Endothelial cell (in vitro differentiated cells): ENCODE measurements at places on chromosomes 12 and 14.
A peak's percentile ranks its signal among the peaks of the same experiment; 100 is the strongest.

DNA sequence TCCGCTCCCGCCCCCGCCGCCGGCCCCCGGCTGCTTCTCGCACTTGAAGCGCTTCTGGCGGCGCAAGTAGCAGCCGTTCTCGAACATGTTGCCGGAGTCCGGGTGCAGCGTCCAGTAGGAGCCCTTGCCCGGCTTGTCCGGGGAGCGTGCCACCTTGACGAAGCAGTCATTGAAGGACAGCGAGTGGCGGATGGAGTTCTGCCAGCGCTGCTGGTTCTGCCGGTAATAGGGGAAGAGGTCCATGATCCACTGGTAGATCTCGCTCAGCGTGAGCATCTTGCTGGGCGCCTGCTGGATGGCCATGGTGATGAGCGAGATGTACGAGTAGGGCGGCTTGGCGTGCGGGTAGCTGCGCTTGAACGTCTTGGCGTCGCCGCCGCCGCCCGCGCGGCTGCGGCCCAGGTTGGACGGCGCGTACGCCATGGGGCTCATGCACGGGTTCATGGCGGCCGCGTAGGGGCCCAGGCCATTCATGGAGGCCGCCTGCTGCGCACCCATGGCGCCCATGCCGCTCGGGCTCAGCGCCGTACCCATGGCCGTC is 3.0 kb downstream of the FOXA1 start:
- no peak for DNase-seq

- no peak for DNase-seq
These were observed 20.4 kb upstream of the RNF212B start for GRCh38 chr14:23217032-23218020.

DNA sequence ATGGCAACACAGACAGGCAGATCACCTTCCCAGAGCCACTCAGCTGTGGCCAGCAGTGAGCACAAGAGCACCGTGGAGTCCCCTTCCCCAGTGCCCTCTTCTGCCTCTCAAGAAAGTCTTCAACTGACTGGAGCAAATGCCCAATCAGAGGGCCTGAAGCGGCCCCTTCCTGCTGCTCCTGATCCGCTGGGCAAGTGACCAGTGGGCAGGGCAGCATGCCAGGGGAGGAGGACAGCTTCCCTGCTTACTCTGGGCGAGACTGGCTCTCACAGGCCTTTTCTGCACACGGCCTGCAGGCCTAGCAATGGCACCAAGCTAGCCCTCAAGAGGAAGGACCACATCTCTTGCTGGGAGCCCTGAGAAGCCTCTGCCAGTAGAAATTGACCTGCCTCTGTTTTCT is 890 bp downstream of the KRT71 start:
- DNase-seq = no peak

DNA sequence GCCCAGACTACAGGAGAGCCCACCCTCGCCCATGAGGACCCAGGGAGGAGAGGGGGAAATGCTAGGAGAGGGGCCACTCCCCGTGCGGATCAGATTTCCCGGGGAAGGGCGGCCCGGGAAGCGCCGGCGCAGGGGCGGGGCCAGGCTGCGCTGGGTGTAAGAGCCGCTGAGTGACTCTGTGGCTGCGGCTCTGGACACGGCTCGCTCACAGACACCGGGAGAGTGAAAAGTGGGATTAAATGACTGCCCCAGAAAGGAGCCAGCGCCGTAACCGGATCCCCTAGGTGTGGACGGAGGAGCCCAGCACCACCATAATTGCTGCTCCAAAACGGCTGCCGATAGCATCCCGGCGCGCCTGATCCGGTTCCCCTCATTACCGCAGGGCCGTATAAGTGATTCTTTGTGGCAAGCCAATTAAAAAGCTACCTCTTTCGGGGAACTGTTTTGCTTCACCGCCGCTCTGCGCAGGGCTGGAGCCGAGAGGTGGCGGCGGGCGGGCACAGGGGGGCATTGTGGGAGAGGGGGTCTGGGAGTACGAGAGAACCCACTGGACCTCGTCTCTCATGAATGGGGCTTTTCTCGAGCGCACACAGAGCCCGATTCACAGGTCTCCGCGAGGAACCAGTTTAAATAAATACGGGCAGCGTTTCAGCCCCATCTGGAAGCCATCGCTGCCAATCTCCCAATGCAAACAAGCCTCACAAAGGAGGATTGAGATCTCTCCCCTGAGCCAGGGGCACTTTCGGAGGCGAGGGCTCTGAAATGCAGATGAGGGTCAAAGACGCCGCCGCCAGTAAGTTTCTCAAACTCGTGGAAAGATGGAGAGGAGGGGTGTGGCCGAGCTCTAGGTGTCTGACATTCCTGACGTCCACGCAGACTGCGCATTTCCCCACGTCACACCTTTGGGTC is 2.5 kb downstream of the COL2A1 start:
- DNase-seq = peak; percentile 44

- DNase-seq = no peak
These were observed 16.2 kb downstream of the AACS start for GRCh38 chr12:125081427-125081826.

DNA sequence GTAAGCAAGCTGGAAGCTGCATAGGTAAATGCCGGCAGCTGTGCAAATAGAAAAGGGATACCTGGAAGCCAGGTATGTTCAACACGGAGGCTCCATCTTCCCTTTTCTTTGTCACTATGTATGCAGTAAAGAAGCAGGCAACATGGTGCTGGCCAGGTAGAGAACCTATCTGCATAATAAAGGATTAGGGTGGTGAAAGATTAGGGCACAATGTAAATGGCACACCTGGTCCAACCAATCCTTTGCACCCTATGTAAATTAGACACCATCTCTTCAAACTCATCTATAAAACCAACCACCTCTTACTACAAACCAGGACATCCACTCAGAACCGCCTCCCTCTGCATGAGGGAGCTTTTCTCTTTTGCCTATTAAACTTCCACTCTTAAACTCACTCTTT is 32.3 kb downstream of the RPS29 start:
- no peak for DNase-seq

- peak; percentile 34 for DNase-seq
These were observed 108.5 kb upstream of the ESRRB start for GRCh38 chr14:76267322-76268046.

GRCh38 chr12:115506822-115507559 is 770.5 kb downstream of the MED13L start:
- no peak for DNase-seq

GRCh38 chr14:58738876-58739275 is 101.1 kb downstream of the DACT1 start:
- no peak for DNase-seq

GRCh38 chr12:114311974-114312373 is 94.0 kb downstream of the TBX5 start:
- no peak for DNase-seq

DNA sequence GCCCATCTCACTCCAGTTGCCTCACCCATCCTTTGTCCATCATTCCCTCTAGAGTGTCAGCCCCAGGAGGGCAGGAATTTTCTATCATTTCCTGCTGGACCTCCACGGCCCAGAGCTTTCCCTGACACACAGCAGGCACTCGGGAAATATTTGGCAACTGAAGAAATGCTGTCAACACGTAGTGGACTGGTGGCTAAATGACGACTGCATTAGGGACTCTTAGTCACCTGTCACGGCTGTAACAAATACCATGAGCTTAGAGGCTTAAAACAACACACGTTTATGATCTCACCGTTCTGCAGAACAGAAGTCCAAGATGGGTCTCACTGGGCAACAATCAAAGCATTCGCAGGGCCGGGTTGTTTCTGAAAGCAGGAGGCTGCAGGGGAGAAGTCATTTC is 91.3 kb downstream of the PHETA1 start:
- no peak for DNase-seq

- DNase-seq = no peak
These were observed 49.4 kb downstream of the SLC25A47 start for GRCh38 chr14:100372357-100373048.

GRCh38 chr12:100437038-100437841 is 36.4 kb upstream of the NR1H4 start:
- DNase-seq = no peak

- no peak for DNase-seq
These were observed 36.1 kb upstream of the CRY1 start for GRCh38 chr12:107129315-107129930.

DNA sequence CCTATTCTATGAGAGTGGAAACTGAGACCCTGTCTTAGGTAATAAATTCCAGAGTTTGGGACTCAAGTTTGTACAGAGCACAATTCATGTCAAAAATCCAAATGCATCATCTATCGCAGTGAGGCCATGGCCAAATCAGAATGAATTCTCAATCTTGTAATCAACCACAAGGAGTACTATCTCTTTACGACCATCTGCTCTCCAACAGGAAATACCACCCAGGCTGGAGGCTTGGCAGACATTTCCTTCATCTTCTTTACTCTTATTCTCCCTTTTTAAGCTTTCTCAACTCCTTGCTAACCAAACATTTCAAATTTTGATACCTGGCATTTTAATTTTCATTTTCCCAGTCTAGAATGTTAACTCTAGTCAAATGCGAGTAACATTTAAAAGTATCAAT is 32.7 kb upstream of the RNU6-7 start:
- DNase-seq = no peak

- no peak for DNase-seq
These were observed 109.4 kb upstream of the ATF7IP start for GRCh38 chr12:14256121-14256520.

DNA sequence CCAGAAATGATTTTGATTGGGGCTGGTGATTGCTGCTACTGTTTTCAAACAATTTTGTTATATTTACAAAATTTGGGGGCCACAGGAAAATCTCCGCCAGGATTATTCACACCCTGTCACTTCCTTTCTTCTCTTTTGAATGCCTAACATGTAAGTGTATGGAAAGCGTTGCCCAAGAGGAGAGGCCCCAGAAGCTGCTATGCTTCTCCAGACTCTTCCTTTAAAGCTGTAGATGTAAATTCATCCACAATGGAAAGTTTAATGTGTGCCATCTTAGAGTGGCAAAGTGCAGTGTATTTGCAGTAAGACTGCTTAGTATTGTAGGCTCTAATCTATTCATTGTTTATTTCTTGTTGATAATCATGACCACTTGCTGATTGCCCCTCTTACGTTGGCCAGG is 136.7 kb upstream of the LRIG3 start:
- no peak for DNase-seq

DNA sequence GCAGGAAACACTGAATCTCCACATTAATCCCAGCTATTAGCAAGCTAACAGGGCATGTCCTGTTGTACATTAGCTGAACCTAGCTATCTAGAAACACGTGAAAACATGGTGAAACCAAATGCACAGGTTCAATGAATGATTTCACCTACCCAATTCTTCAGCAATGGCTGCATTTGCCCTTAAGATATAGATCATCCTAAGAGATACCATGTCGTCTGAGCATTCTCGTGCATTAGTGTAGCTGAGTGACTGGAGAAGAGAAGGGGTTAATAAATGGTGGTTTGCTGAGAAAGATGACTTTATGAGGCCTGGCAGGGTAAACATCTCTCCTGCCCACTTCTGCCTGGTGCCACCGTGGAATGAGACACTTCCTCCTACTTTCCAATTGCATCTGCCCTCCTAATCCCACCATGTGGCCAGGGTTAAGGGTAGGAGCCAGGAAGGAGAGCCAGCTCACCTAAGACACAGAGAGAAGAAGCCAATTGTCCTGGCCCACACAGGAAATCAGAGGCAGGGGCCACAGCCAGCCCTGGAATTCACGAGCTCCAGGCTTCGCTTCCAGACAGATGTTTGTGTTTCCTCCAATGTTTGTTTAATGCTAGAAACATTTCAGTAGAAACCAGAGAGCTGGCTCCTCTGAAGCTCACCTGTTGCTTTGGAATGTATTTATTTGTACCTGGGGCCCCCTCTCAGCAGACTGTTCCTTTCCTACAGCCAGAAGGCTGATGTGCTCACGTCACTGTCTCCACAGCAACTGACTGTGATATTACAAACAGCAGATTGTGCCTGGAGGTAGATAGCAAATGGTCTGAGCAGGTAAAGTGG is 126.0 kb upstream of the PARP11 start:
- DNase-seq = no peak

DNA sequence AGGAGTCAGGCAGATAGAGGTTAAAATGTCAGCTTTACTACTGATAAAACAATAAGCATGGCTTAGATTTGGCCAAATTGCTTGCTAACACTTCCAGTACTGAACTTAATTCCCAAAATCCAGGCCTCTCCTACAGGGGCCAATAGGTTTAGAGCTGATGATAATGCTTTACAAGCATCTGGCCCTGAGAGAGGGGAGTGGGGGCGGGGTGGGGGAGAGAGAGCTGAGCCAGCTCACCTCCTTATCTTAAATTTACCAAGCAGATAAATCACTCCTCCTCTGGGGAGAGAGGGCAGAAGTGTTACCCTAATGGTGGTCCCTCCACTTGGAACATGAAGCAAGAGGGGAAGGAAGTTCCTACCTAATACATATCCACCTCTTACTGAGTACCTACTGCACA is 182.2 kb upstream of the CRY1 start:
- DNase-seq = no peak

- DNase-seq = no peak
These were observed 57.3 kb upstream of the NOVA1 start for GRCh38 chr14:26655128-26655527.

- DNase-seq = no peak
These were observed 70.8 kb downstream of the NCOR2 start for GRCh38 chr12:124496584-124496983.

GRCh38 chr14:61696753-61697318 is 1.5 kb downstream of the HIF1A start:
- DNase-seq = no peak

GRCh38 chr14:55404173-55404854 is 7.3 kb downstream of the ATG14 start:
- DNase-seq = no peak

DNA sequence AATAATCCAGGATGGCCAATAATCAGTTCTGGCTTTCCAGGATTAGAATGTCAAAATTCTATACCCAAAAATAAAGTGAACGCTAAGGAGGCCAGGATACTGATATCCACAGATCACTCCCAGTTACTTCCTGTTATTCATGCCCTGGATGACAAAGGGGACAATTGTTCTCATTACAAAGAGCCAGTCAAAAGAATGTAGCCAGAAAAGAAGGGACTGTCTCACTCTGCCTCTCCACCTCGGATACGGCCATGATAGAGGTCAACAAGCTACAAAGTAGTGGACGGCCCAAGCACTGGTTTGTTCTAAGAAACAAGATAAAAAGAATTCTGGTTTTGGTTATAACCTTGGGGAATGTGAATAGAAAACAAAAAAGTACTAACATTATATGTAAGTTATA is 116.1 kb upstream of the ATF7IP start:
- DNase-seq = no peak
